ENCODE measurements at places on chromosomes 6 and 20.
A peak's percentile ranks its signal among the peaks of the same experiment; 100 is the strongest.

DNA sequence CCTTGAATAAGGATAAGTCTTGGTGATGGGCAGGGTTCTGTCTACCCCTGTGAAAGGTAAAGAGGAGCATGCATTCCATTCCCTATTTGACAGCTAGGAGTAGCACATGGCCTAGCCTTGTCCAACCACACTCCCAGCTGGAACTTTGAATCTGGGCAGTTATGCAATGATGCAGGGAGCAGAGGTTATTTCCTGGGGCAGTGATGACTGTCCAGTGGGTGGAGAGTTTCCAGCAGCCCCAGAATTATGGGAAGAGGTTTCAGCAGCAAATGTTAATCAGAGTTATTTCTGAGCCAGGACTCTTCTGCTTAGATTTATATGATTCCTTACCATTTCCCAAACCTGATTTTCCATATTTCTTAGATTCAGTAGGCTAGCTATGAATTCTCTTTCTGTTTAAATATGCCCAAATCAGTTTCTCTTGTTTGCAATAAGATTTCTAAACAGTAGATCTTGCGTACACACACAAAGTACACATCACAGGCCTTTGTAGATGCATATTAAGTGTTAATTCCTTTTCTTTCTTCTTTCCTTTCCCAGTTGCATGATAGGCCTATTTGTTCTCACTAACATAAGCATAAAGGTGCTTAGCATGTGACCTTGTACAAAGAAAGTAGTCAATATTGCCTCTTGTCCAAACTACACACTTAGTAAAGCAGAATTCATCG, 17.3 kb upstream of the TXLNB start:
- DNase-seq = no peak

DNA sequence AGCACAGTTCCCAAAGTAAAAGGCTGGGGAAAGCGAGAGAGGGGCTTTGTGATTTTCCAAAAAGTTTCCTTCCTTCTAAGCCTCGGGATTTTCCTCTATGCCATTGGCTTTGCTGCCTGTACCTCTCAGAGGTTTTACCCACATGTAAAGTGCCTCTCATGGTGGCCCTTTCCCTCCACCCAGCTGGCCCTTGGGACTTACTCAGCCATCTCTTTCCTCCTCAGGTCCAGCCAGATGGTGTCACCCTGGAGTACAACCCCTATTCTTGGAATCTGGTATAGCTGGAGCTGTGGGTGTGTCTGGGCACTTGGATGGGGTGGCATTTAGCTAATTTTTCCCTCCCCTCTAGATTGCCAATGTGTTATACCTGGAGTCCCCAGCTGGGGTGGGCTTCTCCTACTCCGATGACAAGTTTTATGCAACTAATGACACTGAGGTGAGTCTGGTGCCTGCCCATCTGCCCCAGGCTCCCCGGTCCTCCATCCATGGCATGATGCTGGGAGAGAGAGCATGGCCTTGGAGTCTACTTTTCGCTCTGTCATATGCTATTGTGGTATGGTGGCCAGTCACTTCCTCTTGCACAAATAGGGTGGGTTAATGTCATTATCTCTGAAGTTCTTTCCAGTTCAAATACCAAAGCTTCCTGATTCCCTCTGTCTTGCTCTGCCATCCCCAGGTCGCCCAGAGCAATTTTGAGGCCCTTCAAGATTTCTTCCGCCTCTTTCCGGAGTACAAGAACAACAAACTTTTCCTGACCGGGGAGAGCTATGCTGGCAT, 1.1 kb downstream of the CTSA start:
- DNase-seq = no peak

DNA sequence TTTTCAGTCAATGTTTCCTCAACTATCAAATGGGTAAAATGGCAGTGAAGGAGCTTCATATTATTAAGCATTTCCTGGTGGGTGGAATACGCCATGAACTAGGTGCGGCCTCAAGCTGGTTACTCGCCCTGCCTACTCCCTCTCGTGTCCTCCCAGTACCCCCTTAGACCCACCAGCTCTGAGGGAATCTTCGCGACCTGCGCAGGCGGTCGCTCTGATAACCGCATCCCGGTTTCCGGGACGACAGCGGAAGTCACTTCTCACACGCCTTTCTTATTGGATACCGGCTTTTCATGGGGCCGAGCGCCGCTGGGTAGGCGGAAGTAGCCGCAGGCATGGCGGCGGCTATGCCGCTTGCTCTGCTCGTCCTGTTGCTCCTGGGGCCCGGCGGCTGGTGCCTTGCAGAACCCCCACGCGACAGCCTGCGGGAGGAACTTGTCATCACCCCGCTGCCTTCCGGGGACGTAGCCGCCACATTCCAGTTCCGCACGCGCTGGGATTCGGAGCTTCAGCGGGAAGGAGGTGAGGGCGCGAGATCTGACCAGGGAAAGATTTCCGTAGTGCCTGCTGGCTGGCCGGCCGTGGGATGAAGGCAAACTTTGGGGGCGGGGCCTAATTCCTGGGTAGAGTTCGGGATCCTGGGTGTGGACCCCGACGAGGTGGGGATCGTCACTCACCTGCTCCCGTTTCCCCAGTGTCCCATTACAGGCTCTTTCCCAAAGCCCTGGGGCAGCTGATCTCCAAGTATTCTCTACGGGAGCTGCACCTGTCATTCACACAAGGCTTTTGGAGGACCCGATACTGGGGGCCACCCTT, at the start of gene PIGT:
PIGT (plus strand) TSS at position 320 of the 816 bp plus-strand sequence; CDS start at position 336, 16 bp downstream.
- peak; percentile 82 for DNase-seq

DNA sequence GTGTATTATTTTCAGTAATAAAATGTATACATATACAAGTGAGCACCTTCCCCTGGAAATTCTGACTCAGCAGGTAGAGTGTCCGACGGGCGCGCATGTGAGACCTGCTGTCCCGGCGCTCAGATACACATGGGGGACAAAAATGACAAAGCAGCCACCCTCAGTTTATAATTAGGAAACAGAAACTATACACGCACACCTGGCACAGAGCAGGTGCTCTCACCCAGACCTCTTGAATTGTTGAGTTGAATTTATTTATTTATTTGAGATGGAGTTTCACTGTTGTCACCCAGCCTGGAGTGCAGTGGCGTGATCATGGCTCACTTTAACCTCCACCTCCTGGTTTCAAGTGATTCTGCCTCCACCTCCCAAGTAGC, 180.4 kb downstream of the ZDHHC14 start:
- no peak for DNase-seq

- no peak for DNase-seq
Observed at GRCh38 chr20:58889798-58890517, 37.4 kb downstream of the GNAS start.

- no peak for DNase-seq
Observed at GRCh38 chr6:124203812-124204167, 400.1 kb downstream of the NKAIN2 start.

DNA sequence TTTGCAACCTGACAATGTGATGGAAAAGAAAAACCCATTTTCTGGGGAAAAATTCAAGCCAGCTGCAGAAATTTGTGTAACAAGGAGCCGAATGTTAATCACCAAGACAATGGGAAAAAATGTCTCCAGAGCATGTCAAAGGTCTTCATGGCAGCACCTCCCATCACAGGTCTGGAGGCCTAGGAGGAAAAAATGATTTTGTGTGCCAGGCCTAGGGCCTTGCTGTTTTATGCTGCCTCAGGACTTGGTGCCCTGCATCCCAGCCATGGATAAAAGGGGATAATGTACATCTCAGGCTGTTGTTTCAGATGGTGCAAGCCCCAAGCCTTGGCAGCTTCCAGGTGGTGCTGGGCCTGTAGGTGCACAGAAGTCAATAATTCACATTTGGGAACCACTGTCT, 747.7 kb downstream of the C6orf118 start:
- no peak for DNase-seq

GRCh38 chr20:63756648-63756991, 17.0 kb downstream of the SLC2A4RG start:
- no peak for DNase-seq
